ENCODE measurements at places on chromosomes 16 and 17. TPM values are rescaled to one million over a fixed set of nuclear protein-coding genes. Genes with fewer than 3 reads are reported as not detected.

GRCh38 chr17:15909481-15909991 is 35.4 kb upstream of the ADORA2B start:
- DNase-seq: no peak

DNA sequence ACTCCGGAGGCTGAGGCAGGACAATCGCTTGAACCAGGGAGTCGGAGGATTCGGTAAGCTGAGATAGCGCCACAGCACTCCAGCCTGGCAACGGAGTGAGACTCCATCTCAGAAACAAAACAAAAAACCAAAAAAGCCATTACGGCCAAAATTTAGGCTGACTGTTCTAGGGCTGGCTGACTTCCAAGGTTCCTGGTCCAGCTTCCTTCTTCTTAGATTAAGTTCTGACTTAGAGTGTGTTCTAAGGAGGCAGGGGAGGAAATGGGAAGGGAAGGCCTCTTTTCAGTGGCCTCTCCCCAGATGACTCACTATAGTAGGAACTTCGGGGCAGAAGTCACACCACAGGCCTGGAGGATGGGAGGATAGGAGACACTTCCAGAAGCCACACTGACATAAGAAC is 27.7 kb upstream of the CLEC18B start:
- DNase-seq: peak; percentile 92

GRCh38 chr17:16971458-16972338 is at the start of gene TNFRSF13B:
Gene TNFRSF13B, minus strand, starts transcription at chr17:16972118. Its CDS starts 43 bp downstream, at chr17:16972075.
- DNase-seq: no peak

DNA sequence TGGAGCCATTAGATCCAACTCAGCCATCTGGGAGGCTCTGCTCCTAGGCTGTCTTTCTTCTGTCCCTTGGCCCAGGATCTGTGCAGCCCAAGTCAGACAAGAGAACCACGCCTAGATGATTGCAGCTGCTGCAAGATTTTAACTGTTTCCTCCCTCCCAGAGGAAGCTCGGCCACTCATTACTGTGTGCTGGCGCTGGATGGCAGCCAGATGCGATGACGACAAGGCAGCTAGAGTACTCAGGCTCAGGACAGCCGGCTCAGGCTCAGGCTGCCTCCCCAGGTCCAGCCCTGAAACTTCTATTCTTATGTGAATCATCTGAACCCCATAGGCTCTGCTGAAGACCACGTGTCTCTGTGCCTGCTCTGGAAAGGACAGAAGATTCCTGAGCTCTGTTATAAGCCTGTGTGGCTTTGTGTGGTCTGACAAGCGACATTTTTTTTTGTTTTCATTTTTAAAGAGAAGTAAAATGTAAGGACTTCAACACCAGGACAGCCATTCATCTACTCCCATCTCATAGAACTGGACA is 32.1 kb upstream of the FBXW10B start:
- no peak for DNase-seq

GRCh38 chr16:47460359-47460710 is 528 bp downstream of the ITFG1 start:
- DNase-seq: no peak

GRCh38 chr17:5619088-5619740 is 34.9 kb upstream of the NLRP1 start:
- no peak for DNase-seq

- no peak for DNase-seq
These were observed 636.7 kb upstream of the KIF2B start for GRCh38 chr17:53186001-53186400.

Gene PRDM7
- not detected for total RNA-seq

Gene CEP295NL
- 7.9 TPM for total RNA-seq

Gene ITFG1
- total RNA-seq: 24.8 TPM

- DNase-seq: no peak
These were observed at the start of gene PLEKHH3 for GRCh38 chr17:42676424-42677011. Gene PLEKHH3, minus strand, starts transcription at chr17:42676994. Its CDS starts 431 bp downstream, at chr17:42676563.

Gene TAOK2
- total RNA-seq: 33.1 TPM

Gene KCNH4
- total RNA-seq: not detected

Gene SRL
- total RNA-seq: 1.5 TPM

GRCh38 chr17:79811011-79811867 is 14.4 kb upstream of the CBX8 start:
- DNase-seq: no peak

Gene NUPR1
- 62.1 TPM for total RNA-seq

- no peak for DNase-seq
These were observed 317.6 kb downstream of the SEC14L1 start for GRCh38 chr17:77458202-77459017.

- no peak for DNase-seq
These were observed 10.6 kb downstream of the TNFAIP1 start for GRCh38 chr17:28346199-28346580.

Gene MRM3
- 3.7 TPM for total RNA-seq

GRCh38 chr17:28343491-28343932 is 8.0 kb downstream of the TNFAIP1 start:
- DNase-seq: no peak

Gene KRT27
- not detected for total RNA-seq

DNA sequence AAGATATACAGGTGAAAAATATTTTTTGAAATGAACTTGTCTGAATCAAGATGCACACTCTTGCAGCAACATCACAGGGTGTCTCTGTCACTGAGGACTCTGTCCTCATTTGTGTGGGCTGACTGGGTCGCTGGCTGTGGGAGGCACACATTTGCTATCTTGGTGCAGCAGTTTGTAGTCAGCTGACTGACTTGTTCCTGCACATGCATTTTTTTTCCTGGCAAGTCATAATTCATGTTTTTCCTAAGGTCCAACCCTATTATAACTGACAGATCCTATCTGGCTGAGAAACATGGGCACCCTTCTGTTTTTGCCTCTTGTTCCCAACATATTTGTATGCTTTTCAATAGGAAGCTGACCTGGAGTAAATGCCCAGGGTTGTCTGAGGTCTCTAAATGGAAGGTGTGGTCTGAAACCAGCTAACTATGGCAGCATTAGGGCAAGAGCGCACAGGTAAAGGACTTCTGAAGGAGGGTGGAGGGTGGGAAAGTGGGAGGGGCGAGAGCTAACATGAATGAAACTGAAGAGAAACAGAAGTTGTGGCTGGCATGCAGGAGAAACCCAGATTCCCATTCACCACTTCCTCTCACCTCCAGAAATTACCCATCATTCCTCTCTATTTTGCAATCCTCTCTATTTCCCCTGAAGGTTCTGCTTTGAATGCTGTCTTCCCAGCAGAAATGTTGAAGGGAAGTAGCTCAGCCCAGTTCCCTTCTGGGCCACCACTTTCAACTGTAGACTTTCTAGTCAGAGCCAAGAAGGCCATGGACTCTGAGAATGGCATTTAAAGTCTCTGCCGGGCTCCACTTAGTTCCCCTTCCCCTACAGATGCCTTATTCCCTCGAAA is 166.1 kb downstream of the PRKCA start:
- DNase-seq: no peak

Gene NOS2
- not detected for total RNA-seq
